ENCODE measurements at places on chromosomes 3 and 15. TPM values are rescaled to one million over a fixed set of nuclear protein-coding genes. Genes with fewer than 3 reads are reported as not detected.

DNA sequence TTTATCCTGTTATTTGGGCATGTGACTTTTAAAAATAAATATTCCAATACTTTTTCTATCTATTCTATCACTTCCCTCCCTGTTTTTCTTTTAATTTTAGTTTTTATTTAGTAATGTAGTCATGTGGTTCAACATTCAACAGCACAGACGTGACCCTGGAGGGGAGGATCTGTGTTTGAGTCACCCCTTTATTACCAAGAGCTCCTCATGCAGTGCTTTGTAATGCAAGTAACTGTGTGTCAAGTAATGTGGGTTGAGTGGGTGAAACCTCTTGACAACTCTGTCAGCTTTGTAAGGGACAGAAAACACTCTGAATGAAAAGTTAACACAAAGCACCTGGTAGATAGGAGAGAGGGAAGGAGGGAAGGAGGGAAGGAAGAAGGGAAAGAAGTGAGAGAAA is 89.7 kb upstream of the FGF12 start:
- no peaks in the 10 kb centered on the region for H3K27me3 ChIP-seq
- peaks cover 16% of the 10 kb centered on the region for H3K4me1 ChIP-seq
- H3K36me3 ChIP-seq = no peaks in the 10 kb centered on the region
- H3K27ac ChIP-seq = no peak overlapping the region
- no peak overlapping the region for H3K4me3 ChIP-seq

GRCh38 chr3:72115307-72115706 is 330.4 kb upstream of the PROK2 start:
- H3K4me3 ChIP-seq = no peak overlapping the region
- no peak overlapping the region for H3K27ac ChIP-seq
- DNase-seq = no peak
- H3K27me3 ChIP-seq = no peaks in the 10 kb centered on the region
- no peaks in the 10 kb centered on the region for H3K36me3 ChIP-seq
- peaks cover 15% of the 10 kb centered on the region for H3K4me1 ChIP-seq

DNA sequence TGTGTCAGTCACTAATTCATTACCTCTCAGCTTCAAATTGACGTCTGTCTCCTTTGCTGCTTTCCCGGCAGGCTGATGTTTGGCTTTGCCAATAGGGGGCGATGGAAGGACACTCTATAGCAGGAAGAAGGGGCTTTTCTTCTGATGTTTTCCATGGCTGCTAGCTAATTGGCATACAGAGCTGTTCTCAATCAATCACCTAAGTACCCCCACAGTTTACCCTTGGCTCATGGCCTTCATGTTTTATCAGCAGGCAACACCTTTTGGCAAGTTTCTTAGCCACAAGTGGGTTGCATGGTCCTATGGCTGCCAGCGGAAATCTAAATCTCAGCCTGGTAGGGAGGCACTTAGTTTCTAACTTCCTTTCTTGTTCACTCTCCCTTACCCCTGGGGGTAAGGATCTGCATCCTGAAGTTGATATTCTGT is 45.0 kb downstream of the ESYT3 start:
- H3K27me3 ChIP-seq = no peaks in the 10 kb centered on the region
- no peaks in the 10 kb centered on the region for H3K36me3 ChIP-seq
- DNase-seq = no peak
- H3K27ac ChIP-seq = no peak overlapping the region

DNA sequence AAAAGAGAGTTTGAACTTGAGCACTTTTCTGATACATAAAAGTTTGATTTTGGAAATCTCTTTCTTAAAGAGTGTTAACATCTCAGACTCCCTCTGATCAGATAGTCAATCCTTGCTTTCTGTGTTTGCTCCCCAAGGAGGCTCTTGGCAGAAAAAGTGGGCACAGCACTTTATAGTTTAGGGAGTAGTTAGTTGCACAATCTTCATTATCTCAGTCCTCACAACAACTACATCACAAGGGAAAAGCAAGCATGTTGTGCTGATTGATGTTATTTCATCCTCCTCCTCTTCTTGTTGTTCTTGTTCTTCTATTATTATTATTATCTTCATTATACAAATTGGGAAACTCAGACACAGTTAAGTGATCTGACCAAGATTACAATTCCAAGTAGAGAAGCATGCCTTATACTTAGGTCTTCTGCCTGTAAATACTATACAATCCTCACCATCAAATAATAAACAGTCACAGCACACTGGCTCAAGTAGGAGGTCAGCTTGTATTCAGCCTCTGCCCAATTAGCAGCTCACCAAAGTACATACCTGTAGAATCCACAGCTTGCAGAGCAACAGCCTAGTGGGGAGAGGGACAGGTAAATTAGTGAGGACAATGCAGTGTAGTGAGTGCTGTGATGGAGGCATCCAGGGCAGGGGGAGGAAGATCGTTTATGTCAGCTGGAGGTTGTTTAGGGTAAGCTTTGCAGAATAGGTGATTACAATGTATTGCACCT is 304.1 kb upstream of the MME start:
- no peak for DNase-seq
- peaks cover 12% of the 10 kb centered on the region for H3K4me1 ChIP-seq
- no peak overlapping the region for H3K27ac ChIP-seq
- H3K27me3 ChIP-seq = no peaks in the 10 kb centered on the region
- no peak overlapping the region for H3K4me3 ChIP-seq

GRCh38 chr3:134449277-134449676 is 36.5 kb downstream of the ANAPC13 start:
- no peak for DNase-seq
- H3K27ac ChIP-seq = no peak overlapping the region
- H3K4me1 ChIP-seq = peaks cover 20% of the 10 kb centered on the region
- no peaks in the 10 kb centered on the region for H3K36me3 ChIP-seq
- H3K27me3 ChIP-seq = no peaks in the 10 kb centered on the region

DNA sequence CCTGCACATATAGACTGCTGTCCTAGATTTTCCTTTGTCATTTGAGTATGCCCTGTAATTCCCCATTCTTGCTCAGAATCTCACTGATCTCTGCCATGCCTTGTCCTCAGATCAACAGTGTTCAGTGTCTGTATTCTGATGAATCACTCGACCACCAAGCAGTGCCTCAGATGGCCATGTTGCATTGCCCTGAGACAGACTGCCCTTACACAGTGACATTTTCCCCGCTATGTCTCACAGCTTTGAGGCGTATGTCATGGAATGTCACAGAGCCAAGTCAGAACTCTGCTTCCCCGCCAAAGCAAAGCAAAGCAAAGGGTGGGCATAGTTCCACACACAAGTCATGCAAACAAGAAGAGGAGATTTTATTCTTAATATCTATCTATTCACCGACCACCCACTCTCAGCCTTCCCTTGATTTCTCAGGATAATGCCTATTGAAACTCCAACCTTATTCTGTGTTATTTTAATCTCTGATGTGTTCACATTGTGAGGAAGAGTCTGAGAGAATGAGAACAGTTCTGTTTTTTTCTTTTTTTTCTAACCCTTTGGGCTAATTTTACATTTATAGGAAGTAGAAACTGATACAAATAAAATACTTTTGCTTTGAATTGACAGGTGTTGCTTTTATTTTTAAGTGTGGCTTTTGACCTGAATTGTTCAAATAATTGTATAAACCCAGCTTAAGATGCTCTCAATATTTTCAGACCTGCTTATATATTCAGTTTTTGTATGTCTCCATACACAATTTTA is 16.9 kb upstream of the PSMD6 start:
- no peaks in the 10 kb centered on the region for H3K36me3 ChIP-seq
- no peak overlapping the region for H3K4me3 ChIP-seq
- H3K27ac ChIP-seq = no peak overlapping the region
- DNase-seq = no peak

GRCh38 chr3:130894986-130895280 is 1.0 kb downstream of the ATP2C1 start:
- no peaks in the 10 kb centered on the region for H3K27me3 ChIP-seq

GRCh38 chr3:196754091-196754981 is 14.7 kb downstream of the PAK2 start:
- no peak overlapping the region for H3K27ac ChIP-seq
- DNase-seq = no peak
- no peaks in the 10 kb centered on the region for H3K27me3 ChIP-seq
- H3K36me3 ChIP-seq = no peaks in the 10 kb centered on the region
- H3K4me3 ChIP-seq = no peak overlapping the region

DNA sequence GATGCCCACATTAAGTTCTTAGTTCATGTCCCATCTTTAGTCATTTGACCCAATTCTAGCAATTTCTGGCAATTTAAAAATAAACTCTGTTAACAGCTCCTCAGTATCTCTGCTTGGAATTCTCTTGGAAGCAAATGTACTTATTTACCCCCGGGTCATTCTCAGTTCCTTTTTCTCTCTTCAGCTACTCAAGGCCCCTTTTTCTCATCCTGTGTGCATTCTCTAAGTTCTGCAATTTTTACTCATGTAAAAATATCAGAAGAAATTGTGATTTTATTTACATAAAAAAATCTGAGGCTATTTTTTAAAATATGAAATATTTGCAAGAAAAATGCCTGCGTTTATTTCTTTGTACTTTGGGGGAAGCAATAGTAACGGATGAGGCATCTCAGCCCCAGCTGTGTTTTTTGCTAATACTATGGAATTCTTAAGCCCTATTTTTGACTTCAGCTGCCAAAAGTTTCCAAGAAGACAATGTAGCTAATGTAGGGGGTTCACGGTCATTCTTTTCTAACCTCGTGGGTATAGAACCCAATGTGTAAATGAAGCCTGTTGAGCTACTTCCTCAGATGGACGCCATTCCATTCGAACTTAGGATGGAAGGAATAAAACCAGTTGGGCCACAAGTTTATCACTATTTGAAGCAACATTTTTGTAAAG is 20.0 kb downstream of the CERS3 start:
- no peak overlapping the region for H3K27ac ChIP-seq
- H3K36me3 ChIP-seq = no peaks in the 10 kb centered on the region
- H3K27me3 ChIP-seq = no peaks in the 10 kb centered on the region
- no peak for DNase-seq
- H3K4me3 ChIP-seq = no peak overlapping the region

DNA sequence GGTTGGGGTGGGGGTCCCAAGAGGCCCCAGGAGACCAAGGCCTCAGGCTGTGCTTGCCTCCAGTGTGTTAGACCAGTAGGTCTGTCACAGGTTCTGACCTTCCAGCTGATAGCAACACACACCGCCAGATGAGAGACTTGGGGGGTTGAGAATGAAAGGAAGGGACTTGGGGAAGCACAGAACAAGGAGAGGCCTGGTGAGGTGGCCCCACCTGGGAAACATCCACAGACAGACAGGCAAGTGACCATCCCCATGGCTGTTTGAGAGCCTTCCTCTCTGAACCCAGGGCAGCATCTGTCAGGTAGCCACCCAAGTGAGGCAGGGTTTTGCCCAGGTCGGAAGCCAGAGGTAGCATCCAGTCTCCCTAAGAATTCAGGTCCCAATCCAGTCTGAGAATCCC is 35.0 kb upstream of the VPS8 start:
- H3K36me3 ChIP-seq = no peaks in the 10 kb centered on the region
- no peaks in the 10 kb centered on the region for H3K4me1 ChIP-seq
- no peak overlapping the region for H3K27ac ChIP-seq
- peaks cover 3% of the 10 kb centered on the region for H3K27me3 ChIP-seq

DNA sequence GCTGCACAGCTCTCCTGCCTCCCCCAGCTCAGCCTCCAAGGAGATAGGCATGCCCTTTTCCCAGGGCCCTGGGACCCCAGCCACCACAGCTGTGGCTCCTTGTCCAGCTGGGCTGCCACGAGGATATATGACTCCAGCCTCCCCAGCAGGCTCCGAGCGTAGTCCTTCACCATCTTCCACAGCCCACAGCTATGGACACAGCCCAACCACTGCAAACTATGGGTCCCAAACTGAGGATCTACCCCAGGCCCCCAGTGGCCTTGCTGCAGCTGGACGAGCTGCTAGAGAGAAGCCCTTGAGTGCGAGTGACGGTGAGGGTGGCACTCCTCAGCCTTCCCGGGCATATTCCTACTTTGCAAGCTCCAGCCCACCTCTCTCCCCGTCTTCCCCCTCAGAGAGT is 20.5 kb upstream of the APEH start:
- no peak overlapping the region for H3K4me3 ChIP-seq
- H3K36me3 ChIP-seq = no peaks in the 10 kb centered on the region
- no peak for DNase-seq
- H3K27ac ChIP-seq = no peak overlapping the region
- no peaks in the 10 kb centered on the region for H3K27me3 ChIP-seq

DNA sequence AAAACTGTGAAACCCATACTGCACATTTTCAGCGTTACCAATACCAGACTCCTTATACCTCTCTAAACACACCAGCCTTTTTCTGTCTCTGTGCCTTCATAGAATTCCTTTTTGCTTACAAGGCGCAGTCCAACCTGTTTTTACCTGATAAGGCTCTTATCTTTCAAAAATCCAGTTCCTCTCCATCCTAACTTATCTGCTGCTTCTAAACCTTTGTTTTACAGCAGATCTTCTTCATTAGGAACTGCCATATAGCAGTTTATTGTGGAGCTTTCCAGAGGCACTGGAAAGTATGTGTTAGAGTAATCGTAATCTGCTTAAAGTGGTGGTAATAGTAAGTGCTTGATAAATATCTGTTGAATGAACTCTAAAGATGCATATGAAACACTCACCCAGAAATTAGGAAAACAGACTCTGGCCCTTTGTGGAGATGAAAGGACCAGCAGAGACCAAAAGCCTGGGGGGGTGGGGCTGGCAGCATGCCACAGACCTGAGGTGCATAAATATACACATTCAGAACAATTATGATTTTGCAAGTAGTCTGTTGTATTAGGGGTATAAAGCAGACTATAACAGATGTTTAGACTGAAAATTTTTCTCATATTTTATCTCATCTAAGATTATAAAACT is 29.3 kb downstream of the PPP2R3A start:
- no peaks in the 10 kb centered on the region for H3K36me3 ChIP-seq
- no peak overlapping the region for H3K27ac ChIP-seq
- H3K4me1 ChIP-seq = peaks cover 31% of the 10 kb centered on the region
- H3K27me3 ChIP-seq = no peaks in the 10 kb centered on the region
- no peak for DNase-seq
- no peak overlapping the region for H3K4me3 ChIP-seq

DNA sequence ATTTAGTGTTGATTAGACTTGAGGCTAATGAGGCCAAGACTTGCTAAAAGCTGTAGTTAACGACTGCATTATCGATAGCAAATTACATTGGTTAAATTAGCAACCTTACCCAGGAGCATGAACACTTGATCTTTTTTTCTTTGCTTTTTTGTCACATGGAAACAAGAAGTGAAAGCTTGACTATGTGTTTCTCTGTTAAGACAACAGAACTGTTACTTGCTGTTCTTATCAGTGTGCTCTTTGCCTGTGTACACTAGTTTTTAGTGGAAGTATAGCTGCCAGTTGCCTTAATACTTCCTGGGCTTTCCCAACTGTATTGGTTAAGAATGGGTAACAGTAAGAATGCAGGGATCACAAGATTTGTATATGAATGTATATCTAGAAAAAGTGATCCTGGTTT is 625.5 kb downstream of the NAALADL2 start:
- no peak for DNase-seq
- no peaks in the 10 kb centered on the region for H3K4me1 ChIP-seq
- H3K4me3 ChIP-seq = no peak overlapping the region
- H3K36me3 ChIP-seq = no peaks in the 10 kb centered on the region
- H3K27me3 ChIP-seq = no peaks in the 10 kb centered on the region

The KLHL40 gene
- total RNA-seq = 475 TPM

The MORC1 gene
- not detected for total RNA-seq

The RFTN1 gene
- 10.7 TPM for total RNA-seq

The CCR2 gene
- total RNA-seq = 0.91 TPM

The PRSS50 gene
- total RNA-seq = not detected

The LSMEM2 gene
- total RNA-seq = 0.98 TPM

The CCR9 gene
- 0.13 TPM for total RNA-seq

The LTK gene
- not detected for total RNA-seq

The GXYLT2 gene
- 0.94 TPM for total RNA-seq

The ISL2 gene
- total RNA-seq = not detected

The FAM81A gene
- total RNA-seq = not detected

The PLSCR2 gene
- not detected for total RNA-seq

The STX19 gene
- total RNA-seq = not detected

The KNG1 gene
- not detected for total RNA-seq

Data from gastrocnemius medialis (tissue), 4 donors.